ENCODE measurements at places on chromosomes 4 and X. TPM values are rescaled to one million over a fixed set of nuclear protein-coding genes. Genes with fewer than 3 reads are reported as not detected.
A peak's percentile ranks its signal among the peaks of the same experiment; 100 is the strongest.

GRCh38 chrX:69539437-69539836 is 35.3 kb downstream of the NALF2 start:
- no peak overlapping the region for H3K27ac ChIP-seq
- H3K27me3 ChIP-seq = no peaks in the 10 kb centered on the region
- no peaks in the 10 kb centered on the region for H3K36me3 ChIP-seq

DNA sequence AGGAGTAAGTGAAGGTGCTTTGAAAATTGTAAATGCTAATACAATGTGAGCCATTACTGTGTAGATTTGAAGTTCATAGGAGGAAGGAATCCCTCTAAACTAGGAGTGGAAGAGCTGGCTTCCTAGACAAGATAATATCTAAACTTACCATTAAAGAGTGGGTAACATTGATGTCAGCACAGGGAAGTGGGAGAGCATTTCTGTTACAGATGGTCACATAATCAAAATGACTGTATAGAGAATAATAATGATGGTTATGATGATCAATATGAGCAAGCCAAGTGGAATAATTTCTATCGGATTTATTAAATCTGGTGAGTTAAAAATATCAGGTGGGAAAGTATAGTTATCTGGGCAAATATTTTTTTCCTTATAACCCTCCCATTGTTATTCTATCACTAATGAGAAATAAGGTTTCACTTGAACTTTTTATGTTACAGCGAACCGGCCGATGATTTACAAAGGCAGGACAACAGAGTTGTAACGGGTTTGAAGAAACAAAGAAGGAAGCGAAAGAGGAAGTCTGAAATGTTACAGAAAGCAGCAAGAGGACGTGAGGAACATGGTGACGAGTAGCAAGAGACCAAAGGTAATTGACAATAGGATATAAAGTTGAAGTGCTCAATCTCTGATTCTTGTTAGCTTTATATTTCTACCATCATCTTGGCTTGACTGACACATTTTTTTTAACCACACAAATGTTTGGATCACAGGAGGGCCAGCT is 43.5 kb downstream of the FMR1NB start:
- no peak overlapping the region for H3K27ac ChIP-seq
- H3K4me1 ChIP-seq = no peaks in the 10 kb centered on the region
- DNase-seq = no peak
- H3K27me3 ChIP-seq = no peaks in the 10 kb centered on the region

GRCh38 chrX:47247999-47248320 is 15.2 kb downstream of the USP11 start:
- DNase-seq = no peak
- H3K36me3 ChIP-seq = peaks cover 2% of the 10 kb centered on the region
- no peak overlapping the region for H3K4me3 ChIP-seq
- H3K27ac ChIP-seq = no peak overlapping the region
- peaks cover 4% of the 10 kb centered on the region for H3K4me1 ChIP-seq

GRCh38 chrX:118525174-118525730 is 29.6 kb downstream of the DOCK11 start:
- H3K4me3 ChIP-seq = no peak overlapping the region
- no peaks in the 10 kb centered on the region for H3K27me3 ChIP-seq
- DNase-seq = no peak
- H3K4me1 ChIP-seq = no peaks in the 10 kb centered on the region
- H3K27ac ChIP-seq = no peak overlapping the region

GRCh38 chr4:184784628-184785257 is 41.0 kb downstream of the ACSL1 start:
- H3K4me1 ChIP-seq = no peaks in the 10 kb centered on the region
- no peaks in the 10 kb centered on the region for H3K36me3 ChIP-seq
- DNase-seq = no peak
- H3K27ac ChIP-seq = no peak overlapping the region

GRCh38 chr4:5398056-5398455 is 310.3 kb downstream of the EVC2 start:
- H3K27me3 ChIP-seq = no peaks in the 10 kb centered on the region
- H3K36me3 ChIP-seq = no peaks in the 10 kb centered on the region
- no peaks in the 10 kb centered on the region for H3K4me1 ChIP-seq
- DNase-seq = no peak
- H3K27ac ChIP-seq = no peak overlapping the region

Gene UBA6
- total RNA-seq = 13.7 TPM

Gene SAGE1
- total RNA-seq = not detected

DNA sequence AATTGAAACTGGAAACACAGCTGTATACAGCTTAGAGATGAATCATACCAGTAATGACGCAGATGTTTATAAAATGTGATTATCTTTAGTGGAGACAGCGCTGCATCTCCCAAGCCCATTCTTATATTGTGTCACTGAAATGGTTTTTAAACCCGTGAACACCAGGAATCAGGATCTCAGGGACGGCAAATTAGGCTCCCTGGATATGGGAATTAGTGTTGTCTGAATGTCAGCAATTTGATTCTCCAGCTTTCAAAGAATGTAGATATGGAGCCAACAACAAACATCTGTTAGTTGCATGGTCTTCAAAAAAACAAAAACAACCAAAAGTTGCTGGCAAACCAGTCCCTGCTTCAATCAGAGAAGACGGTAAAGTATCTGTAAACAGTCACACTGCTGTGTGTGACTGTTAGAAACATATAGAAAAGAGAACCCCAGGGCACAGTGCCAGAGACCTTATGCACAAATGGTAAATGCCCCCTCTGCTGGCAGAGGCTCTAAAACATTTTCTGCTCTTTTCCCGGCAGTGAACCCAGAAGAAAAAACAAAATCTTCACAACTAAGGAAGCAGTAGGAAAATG is 351.9 kb upstream of the FTHL17 start:
- no peak overlapping the region for H3K27ac ChIP-seq
- H3K27me3 ChIP-seq = no peaks in the 10 kb centered on the region
- H3K4me3 ChIP-seq = no peak overlapping the region
- peak; percentile 20 for DNase-seq
- no peaks in the 10 kb centered on the region for H3K4me1 ChIP-seq

- DNase-seq = peak; percentile 41
- H3K4me3 ChIP-seq = no peak overlapping the region
- no peaks in the 10 kb centered on the region for H3K27me3 ChIP-seq
- H3K27ac ChIP-seq = no peak overlapping the region
- no peaks in the 10 kb centered on the region for H3K4me1 ChIP-seq
- no peaks in the 10 kb centered on the region for H3K36me3 ChIP-seq
Measured at GRCh38 chr4:141609243-141609642, 27.1 kb upstream of the IL15 start.

All from body of pancreas (tissue), 4 donors.